ENCODE measurements at places on chromosomes 2 and 18.
A peak's percentile ranks its signal among the peaks of the same experiment; 100 is the strongest.

GRCh38 chr18:2978661-2979106 lies 34.3 kb downstream of the LPIN2 start:
- no peak for DNase-seq

- no peak for DNase-seq
Observed at GRCh38 chr2:129006135-129006886, 687.6 kb upstream of the HS6ST1 start.

DNA sequence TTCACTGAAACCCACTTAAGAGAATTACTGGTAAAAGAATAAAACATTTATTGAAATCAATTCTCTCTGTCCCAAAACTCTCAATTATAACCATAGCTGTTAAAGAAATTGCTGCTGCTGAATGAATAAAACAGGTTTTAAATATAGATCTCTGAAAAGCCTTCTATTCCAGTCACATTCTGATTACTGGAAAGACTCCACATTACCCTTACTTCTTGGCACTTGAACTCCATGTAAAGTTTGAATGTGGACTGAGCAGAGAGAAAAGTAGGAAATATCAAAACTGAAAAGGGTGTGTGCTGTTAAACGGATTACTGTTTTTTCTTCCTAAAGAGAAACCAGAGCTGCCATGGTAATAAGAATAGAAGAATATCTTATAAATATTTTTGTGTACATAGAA lies 655.3 kb upstream of the SETBP1 start:
- no peak for DNase-seq

DNA sequence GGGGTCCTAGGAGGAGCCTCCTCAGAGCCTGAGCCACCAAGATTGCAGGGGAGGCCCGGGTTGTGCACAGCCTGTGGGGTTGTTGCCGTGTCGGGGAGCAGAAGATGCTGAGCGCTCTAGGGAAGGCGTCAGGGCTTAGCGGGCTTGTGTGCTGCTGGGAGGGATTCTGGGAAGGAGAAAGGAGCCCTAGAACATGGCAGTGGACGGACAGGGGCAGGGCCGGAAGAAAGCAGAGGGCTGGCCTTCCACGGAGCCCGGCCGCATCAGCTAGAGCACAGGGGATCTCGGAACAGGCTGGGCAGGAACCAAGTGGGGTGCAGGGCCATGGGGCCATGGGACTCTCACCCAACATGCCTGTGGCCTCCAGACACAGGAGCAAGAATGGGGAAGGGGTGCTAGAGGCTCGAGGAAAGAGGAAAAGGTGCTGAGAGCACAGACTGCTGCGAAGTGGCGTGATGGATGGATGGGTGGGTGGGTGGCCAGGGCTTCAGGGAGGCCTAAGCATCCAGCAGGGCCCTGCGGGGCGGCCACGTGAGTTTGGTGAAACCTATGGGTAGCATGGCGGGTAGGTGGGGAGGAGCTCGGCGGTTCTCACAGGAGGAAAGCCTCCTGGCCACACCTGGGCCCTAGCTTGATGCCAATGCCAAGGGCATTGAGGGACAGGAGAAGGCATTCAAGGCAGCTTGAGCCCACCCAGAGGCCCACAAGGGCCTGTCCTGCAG lies 35.8 kb downstream of the MTERF4 start:
- no peak for DNase-seq

DNA sequence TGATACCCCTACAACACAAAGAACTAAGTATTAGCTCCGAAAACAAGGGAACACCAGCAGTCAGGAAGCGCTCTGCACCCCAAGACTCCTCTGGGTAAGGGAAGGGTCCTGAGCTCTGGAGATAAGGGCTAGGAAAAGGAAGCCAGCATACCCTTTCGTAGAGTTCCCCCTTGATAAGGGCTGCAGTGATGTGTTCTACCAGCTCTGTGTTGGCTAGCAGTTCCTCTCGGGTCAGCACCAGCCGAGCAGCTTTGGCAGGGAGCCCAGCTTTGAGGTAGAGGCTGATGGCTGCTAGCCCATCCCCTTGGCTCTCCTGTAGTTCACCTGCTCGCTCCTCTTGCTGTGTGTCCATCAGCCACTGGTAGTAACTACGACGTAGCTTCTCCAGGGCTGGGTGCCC lies 18.9 kb downstream of the KRTCAP3 start:
- no peak for DNase-seq

GRCh38 chr18:40423291-40423690 lies 1531.7 kb upstream of the PIK3C3 start:
- no peak for DNase-seq

DNA sequence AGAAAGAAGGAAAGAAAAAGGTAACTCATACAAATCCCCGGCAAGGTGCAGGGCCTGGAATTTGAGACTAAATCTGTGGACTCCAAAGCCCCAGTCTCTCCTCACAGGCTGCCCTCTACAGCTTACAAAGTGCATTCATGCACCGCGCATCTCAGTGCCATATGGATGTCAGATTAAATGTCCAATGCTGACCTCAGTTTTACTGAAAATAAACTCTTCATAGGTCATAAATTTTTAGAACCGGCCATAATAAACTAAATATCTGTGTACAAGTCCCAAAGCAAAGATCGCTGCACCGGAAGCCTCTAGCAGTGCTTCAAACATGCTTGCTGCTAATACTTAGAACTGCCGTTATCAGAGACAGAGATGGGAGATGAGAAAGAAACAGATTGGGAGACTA lies 17.7 kb downstream of the ST6GAL2 start:
- peak; percentile 25 for DNase-seq

GRCh38 chr18:25289001-25289631 lies 62.9 kb downstream of the ZNF521 start:
- DNase-seq, result no peak

DNA sequence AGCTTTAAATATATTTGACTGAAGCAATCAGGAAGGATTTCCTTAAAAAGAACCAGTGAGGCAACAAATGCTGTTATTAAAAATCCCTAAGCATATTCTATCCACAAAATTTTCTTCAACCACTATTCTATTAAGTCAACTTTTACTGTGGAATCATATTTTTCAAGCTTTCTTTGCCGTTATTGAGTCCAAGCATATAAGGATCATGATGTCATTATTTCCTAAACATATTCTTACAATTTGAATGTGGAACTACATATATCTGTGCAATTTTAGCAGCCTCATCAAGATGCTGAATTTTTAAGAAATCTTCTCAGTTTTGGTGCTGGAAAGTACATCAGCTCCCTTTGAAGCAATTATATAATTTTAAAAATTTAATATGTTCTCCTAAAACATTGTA lies 5.6 kb downstream of the IFIH1 start:
- no peak for DNase-seq

DNA sequence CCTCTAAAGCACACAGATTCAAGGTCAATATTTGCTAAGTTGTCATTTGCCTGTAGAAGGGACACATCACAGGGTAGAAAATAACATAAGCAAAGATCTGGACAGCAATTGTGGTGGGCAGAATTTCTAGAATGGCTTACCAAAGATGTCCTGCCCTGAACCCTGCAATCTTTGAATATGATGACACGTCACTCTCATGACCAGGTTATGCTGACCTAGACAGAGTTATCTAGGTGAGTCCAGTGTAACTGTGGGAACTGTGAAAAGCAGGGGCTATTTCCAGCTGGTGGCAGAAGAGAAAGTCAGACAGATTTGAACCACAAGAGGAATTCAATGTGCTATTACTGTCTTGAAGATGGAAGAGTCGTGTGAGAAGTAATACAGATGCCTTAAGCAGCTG lies 112.3 kb upstream of the CNGA3 start:
- no peak for DNase-seq

DNA sequence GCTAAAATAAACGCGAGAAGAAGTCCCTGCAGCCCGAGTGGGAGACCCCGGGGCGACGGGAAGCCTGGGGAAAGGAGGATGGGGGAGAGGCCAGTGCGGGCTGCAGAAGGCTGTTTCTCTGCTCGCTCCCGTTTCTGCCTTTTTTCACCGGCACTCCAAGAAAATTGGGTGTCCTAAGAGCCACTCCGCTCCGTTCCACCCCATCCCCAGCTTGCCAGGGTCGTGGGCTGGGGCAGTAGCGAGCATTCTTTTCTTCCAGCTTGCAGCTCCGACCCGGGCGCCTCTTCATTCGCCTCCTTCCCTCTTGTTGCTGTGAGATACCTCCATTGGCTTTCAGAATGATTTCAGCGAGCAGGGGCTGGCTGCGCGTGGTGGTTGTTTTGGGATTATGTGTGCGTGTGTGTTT lies 1.1 kb downstream of the HOXD3 start:
- no peak for DNase-seq

- DNase-seq, result no peak
Observed at GRCh38 chr2:151334082-151334815, 23.1 kb upstream of the TNFAIP6 start.

- no peak for DNase-seq
Observed at GRCh38 chr2:232238108-232238507, 140.4 kb upstream of the ALPP start.

GRCh38 chr2:118841828-118842461 lies 5.5 kb downstream of the EN1 start:
- no peak for DNase-seq

DNA sequence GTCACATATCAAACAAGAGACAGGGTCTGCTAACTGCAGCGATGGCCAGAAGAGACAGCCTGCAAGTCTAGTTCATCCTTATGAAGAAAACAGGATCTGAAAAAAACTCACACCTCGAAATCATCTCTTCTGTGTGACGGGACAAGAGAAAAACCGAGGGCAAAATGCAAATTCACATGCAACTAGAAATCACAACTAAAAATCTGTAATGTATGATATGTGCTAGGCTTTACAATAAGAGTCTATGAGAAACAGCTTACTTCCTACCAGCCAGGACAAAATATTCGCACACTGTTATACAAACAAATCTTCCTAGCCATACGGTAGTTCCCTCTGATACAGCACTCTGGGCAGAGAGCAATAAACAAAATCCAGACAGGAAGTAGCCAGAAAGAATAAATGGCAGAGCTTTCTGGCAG lies 48.8 kb downstream of the ANKRD44 start:
- DNase-seq, result no peak

Data from WTC11 (cell line).